ENCODE measurements at places on chromosomes 2 and 18.

DNA sequence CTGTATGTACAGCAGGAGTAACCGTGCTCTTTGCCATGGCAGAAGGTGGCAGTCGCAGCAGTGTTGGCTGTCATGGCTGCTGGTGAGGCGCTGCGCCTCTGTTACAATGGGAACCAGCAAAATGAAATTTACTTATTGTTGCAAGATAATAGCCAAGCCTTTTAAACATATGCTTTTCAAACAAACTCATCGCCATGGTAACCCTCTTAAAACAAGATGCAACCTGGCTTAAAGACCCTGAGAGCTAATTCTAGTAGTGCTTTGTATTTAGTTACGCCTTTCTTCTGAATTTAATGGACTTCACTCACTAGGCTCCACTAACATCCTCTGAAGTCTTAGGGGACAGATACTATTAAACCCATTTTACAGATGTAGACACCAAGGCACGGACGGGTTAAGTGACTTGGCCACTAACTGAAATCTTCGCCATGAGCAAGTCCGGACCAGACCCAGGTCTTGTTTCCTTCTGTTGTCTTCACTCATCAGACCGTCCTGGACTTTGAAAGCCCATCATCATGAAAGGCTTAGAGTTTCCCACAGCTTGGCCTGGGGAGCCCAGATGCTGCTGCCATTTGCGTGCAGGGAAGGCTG is 111.6 kb upstream of the ODC1 start:
- DNase-seq, result no peak

- DNase-seq, result no peak
Observed at GRCh38 chr2:239015901-239016675, 168.2 kb downstream of the TWIST2 start.

DNA sequence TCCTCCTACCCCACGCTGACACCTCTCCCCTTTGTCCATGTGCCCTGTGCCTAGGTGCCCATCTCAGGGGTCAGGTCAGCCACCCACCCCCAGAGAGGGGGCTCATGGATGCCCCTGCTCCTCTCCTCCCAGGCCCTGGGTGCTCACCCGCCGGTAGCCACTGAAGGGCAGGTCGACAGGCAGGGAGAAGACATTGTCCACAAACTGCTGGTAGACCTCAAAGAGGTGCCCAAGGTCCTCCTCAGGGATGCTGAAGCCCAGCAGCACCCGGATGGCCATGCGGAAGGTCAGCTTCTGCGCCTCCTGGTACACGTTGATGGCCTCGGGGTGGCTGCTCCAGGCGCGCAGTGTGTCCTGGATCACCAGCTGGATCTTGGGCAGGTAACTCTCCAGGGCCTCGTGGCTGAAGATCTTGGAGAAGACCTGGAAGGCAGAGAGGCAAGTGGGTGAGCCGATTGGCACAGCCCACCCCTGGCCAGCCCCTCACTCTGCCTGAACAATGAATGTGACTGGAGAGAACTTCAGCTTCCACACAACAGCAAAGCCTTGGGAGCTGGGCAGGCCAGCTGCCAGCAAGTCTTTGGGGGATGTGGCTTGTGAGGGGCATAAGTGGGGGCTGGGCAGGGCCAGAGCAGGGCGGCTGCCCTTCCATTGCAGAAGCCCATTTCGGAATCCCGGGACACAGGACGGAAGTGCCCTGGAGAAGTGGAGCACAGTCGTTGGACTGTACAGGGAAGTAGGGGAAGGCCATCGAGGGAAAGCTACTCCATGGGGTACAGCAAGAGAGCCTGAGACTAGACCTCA is 12.5 kb downstream of the CYP26B1 start:
- DNase-seq, result no peak

GRCh38 chr2:27060323-27060722 is 8.9 kb downstream of the AGBL5 start:
- DNase-seq, result no peak

GRCh38 chr2:79369127-79369526 is 143.7 kb upstream of the CTNNA2 start:
- no peak for DNase-seq

Data from KBM-7 (cell line).